ENCODE measurements at places on chromosomes 2 and 18.

- no peak for DNase-seq
Observed at GRCh38 chr2:34254272-34254878, 655.3 kb upstream of the FAM98A start.

GRCh38 chr2:178589335-178589734, 109.1 kb downstream of the PLEKHA3 start:
- DNase-seq: no peak

DNA sequence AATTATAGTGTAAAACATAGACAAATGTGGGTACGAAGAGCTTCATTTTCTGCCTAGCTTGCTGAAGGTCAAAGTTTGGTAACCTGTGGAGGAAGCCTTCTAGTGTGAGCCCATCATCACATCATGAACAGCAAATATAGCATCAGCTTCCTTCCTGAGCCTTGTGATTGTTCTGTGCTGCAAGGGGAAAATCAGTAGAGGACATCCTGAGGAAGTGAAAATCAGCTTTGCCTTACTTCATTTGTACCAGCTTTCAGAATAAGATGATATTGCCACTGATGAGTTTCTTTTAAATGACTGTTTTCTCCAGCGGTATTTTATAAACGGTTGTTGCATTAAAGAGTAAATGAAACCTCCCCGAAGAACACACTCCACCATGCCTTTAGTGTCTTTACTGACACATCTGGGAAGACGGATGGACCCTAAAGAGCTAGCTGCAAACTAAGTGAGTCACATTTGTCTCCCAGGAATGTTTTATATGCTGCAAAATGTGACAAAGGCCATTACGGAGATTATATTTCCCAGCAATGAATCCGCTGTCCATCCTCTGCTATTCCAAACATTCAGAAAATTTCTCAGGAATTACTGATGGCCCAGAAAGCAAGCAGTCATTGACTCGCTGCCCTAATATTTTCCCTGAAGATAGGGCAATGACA, 1272.8 kb downstream of the SUCLG1 start:
- DNase-seq: no peak

GRCh38 chr2:99640635-99641151, 150.9 kb upstream of the REV1 start:
- no peak for DNase-seq

DNA sequence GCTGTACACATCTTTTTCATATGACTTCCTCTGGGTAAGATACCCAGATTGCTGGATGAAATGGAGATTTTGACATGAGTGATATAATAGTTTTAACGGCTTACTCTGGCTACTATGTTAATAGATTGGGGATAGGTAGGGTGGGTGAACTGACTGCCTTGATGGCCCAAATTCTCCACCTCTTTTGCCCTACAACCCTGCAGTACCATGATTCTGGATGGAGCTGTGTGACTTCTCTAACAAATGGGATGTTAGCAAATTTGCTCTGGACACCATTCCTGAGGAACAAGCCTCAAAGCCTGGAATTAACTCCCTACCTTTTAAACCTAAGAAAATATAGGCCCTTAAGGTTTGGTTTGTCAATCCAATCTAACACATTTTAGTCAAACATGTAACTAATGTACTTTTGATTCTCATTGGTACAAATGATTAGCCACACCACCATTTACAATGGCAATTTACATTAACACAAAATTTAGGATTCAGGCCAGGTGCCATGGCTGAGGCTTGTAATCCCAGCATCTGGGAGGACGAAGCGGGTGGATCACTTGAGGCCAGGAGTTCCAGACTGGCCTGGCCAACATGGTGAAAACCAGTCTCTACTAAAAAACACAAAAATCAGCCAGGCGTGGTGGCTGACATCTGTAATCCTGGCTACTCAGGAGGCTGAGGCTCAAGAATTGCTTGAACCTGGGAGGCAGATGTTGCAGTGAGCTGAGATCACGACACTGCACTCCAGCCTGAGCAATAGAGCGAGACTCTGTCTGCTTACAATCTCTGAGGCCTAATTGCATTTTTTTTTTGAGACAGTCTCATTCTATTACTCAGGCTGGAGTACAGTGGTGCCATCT, 12.8 kb downstream of the CLK1 start:
- no peak for DNase-seq

- no peak for DNase-seq
Observed at GRCh38 chr18:78994977-78995582, 15.5 kb downstream of the SALL3 start.

GRCh38 chr18:46771141-46771540, 14.3 kb upstream of the ST8SIA5 start:
- no peak for DNase-seq

DNA sequence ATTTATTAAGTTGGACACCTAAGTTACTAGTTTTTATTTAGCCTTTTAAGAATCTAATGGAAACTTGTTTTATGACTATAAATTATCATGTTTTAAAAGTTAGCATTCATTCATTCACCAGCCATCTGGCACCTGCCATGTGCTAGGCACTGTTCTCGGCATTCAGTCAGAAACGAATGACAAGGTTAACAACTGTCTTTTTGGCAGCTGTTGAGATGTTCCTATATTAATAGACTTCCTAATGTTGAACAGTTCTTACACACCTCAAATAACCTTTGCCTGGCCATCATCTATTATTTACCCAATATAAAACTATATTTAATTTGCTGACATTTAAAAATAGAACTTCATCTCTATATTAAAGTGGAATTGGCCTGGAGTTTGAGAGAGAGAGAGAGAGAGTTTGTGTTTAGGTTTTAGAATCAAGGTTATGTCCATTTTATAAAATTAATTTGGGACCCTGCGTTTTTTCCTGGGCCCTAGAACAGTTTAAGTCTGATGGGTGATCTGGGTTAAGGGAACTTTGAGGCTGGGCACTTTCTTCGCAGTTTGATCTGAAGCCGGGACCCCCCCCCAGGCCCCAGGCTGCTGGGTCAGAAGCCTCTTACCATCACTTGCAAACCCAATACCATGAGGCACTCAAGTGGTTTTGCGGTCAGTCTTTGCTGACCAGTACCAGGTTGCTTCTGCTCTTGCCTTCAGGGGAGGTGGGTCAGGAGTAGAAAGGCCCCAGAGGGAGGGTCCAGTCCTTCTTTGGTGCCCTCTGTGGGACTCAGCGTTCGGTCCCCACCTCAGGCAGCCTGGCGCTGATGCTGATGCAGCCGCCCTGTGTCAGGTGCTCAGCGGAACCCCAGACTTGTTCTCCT, 48.3 kb upstream of the ASB1 start:
- DNase-seq: no peak

- no peak for DNase-seq
Observed at GRCh38 chr2:24809316-24810007, 16.2 kb downstream of the CENPO start.

DNA sequence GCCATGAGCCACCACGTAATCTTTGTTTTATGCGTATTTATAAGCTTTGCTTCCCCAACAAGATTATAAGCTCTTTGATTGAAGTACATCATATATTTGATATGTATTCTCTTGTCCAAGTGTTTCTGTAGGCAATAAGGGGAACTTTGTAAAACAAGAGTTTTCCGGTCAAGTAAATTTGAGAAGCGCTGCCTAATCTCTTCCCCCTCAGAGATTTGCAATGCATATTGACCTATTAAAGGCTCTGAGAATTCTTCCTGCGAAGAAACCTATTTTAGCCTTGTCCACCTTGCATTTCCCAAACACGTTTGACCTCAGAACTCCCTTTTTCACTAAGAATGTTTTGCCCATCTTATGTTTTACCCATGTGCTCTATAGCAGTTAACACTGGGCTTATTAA, 26.9 kb upstream of the CASP10 start:
- no peak for DNase-seq

DNA sequence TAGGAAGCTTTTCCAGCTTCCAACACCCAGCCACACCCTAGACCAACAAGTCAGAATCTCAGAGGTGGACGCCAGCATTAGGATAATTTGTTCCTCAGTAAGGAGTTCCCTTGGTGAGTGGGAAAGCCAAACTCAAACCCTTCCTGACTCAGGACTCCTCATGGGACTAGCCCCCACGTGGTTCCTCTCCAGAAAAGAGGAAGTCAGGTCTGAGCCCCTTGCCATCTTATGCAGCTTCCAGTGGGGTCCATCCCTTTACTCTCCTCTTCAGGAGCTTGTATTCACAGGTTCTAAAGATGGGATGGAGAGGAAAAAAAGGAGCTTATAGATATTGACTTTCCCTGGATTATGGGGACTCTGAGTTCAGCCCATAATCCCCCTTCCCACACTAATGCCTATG, 14.8 kb upstream of the NOTO start:
- DNase-seq: no peak

- no peak for DNase-seq
Observed at GRCh38 chr2:8457699-8458502, 224.0 kb upstream of the ID2 start.

DNA sequence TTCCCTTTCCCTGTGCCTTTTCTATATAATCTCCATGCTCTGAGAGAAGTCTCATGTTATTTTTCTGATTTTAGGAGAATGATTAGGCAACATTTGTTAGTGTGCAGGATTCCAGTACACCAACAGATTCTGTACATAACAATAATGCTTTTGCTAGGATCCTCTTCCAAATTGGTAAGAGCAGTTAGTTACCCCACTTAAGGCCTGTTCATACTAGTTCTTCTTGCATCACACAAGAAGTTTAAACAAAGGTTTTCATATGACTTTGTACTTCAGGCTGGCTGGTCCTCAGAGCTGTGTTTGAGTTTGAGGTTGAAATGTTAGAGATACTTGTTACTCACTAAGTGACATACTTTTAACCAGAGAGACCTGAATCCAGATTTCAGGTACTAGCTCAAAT, 686.9 kb upstream of the NRXN1 start:
- no peak for DNase-seq

DNA sequence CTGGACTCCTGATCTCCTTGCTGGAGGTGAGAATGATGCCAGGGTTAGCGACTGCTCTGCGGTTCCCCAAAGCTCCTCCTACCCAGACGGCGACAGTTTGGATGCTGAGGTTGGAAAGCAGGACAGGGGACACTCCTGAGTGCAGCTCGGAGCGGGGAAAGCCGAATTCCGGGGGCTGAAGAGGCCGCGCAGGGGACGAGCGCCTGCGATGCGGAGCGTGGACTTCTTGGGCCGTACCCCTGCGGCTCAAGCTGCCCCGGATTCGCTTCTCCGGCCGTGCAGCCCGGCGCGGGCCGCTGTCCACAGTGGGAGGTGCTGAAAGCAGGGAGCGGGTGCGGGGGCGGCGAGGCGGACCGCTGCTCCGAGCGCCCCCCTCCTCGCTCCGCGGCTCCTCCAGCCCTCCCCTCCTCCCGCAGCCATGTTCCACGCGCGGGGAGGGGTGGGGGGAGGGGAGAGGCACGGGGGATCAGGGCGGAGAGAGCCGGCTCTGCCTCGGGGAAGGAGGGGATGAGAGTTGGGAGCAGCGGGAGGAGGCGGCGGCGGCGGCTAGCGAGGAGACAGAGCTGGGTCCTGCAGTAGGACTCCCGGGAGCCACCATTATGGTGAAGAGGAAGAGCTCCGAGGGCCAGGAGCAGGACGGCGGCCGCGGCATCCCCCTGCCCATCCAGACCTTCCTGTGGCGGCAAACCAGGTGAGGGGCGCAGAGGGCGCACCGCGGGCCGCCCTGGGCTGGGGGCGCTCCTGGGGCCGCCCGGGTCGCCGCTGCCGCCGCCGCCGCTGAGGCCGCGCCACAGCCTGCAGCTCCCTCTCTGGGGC, at the start of gene UNC80:
Gene UNC80, plus strand, starts transcription at position 359 of the 816 bp plus-strand sequence. Its CDS starts 241 bp downstream, at position 600.
- peak; percentile 15 for DNase-seq

DNA sequence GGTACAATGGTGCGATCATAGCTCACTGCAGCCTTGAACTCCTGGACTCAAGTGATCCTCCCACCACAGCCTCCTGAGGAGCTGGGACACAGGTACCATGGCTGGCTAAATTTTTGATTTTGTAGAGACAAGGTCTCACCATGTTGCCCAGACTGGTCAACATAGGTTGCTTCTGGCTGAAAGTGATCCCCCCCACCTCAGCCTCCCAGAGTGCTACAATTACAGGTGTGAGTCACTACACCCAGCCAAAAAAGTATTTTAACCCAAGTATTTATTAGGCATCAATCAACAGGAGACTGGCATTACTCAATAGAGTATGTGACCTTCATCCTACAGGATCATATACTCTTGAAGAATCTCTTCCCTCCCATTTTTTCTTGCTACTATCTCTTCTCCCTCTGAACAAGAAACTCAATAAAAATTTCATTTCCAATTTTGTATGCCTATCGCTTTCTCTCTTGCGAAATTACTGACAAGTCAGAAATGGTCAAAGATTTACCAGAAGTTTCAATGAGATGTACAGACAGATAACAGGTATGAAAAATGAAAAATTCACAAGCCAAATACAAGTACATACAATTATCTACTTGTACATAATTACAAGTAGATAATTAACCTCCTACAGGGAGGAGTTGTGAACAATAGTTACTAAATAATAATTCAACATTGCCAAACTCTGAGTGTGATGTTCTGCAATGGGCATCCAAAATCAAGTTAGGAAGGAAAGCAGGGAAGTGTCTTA, 34.9 kb upstream of the CCNT2 start:
- no peak for DNase-seq

DNA sequence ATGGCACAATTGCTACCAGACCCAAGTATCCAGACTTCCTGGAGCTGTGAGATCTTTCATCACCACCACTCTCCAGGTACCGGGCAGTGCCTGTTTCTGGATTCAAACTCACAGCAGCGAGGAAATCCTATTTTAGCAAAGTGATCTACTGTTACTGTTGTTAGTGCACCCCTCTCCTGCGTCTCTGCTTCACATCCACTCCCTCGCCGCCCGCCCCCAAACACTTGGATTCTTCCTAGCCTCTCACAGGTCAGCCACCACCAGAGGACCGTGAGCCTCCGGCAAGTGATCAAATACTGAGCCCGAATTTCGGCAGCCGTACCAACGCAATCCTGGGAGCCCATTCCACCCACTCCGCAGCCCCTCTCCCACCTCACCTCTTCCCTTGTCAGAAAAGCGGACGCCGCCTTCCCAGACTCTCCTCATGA, 519 bp downstream of the METTL4 start:
- DNase-seq: peak; percentile 39

DNA sequence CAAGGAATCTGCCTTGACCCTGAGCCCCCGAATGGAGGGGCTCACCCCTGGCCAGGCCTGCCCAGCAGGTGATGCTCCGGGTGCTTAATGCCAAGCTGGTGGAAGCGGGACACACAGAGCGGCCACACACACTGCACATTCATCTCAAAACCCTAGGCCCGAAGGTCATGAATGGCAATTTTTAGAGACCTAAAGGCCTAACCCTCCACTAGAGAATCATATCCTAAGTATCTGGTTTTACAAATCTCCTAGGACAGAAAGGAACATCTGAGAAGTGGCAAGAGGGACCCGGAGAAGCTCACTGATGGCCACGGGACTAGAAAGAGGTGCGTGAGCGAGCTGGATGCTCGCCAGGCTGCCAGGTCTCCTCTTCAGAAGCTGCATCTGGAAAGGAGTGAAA, 38.3 kb downstream of the ST3GAL5 start:
- DNase-seq: no peak

- no peak for DNase-seq
Observed at GRCh38 chr2:48738806-48739205, 16.7 kb downstream of the LHCGR start.

Measured in 8988T (cell line).